ENCODE measurements at places on chromosomes 4 and X.
A peak's percentile ranks its signal among the peaks of the same experiment; 100 is the strongest.

DNA sequence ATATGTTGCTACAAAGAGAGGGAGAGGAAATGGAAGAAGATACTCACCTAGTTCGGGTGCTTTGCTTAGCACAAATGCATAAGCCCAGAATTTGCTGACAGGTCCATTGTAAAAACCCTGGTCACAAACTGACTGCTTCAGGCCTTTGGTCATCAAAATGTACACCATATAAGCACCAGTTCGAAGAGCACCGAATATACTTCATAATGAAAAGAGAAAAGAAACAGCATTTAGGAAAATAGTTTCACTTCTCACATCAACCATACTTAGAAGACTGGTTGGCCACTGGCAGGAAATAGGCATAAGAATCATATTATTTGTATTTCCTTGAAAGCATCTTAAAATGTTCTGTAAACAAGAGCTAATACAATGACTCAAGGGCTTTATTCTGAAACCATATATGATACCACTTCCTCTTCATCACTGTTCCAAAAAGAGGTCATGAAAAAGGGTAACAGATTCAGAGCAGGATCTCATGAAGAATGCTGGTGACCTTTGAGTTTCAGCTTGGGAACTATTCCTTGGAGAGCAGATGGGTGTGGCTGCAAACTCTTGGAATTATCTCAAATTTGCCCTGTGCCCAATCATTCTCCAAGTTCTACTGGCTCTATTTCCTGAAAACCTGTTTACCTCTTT is 138.7 kb downstream of the ELOVL6 start:
- no peak for DNase-seq

DNA sequence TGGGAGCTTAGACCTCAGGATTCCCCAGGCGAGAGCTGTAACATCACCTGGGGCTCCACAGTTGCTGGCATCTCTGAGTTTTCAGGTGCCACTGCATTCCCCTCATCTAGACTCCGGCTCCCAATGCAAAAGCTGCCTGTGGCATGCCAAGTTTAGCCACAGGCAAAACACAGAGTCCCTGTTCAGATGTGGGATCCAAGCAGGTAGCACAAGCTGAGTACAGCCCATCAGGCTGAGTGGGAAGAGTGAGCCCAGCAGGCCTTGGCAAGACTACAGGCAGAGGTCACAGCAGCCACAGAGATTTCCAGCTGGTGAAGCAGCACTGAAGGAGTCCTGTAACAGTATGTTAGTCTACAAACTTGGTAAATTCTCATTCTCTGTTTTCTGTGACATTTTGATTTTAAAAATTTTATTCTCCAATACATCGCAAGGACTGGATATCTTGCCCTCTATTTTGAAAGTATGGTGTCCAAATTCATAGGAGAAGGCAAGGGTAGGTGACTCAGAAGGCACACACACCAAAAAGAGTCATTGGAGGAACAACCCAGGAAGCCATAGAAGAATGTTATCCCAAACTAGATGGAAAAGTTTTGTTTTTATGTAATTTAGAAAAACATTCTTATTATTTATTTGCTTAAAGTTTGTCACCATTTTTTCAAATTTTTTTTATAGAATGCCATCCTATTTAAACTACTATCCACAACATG is 13.6 kb upstream of the CXCL2 start:
- no peak for DNase-seq

DNA sequence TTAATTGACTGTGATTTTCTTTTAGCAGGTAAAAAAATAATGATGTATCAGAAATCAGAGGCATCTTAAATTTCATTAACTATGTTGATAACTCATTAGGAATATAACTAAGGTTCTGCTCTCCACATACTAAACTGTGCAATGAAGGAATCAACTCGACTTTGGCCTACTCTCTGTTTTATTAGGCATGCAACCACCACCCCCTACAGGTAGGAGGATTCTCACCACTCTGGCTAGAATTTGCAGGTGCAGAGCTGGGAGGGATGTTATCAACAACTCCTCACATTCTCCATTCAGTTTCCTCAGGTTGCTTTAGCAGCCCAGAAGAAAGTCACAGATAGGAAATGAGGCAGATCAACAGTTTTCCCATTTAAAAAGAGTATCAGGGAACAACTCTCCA is 160.1 kb downstream of the COX18 start:
- no peak for DNase-seq

GRCh38 chrX:24673424-24673823 is 20.3 kb upstream of the POLA1 start:
- no peak for DNase-seq

GRCh38 chr4:72531768-72532290 is 37.2 kb downstream of the ADAMTS3 start:
- DNase-seq: no peak

GRCh38 chrX:14505648-14506047 is 23.7 kb upstream of the GLRA2 start:
- no peak for DNase-seq

GRCh38 chr4:3792813-3793212 is 26.6 kb downstream of the ADRA2C start:
- DNase-seq: no peak

- DNase-seq: peak; percentile 81
Observed at GRCh38 chr4:8159537-8160232, 1.1 kb upstream of the ABLIM2 start.

DNA sequence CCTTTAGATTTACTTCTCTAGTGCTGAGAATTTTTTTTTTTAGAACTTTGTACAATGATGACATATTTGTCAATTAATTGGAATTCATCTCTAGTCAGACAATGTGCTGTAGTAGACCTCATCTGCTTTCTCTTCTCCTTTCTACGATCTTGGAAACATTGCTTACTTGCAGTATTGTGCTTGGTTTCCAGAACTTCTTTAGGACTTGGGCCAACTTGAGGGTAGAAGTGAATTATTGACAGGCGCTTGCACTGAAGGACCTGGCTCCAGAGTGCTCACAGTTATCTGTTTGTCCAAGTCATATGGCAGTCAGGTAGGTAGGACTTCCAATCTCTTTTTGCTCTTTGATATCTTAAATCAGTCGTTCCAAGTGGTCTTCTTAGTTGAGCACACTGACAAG is 39.6 kb downstream of the FNIP2 start:
- no peak for DNase-seq

DNA sequence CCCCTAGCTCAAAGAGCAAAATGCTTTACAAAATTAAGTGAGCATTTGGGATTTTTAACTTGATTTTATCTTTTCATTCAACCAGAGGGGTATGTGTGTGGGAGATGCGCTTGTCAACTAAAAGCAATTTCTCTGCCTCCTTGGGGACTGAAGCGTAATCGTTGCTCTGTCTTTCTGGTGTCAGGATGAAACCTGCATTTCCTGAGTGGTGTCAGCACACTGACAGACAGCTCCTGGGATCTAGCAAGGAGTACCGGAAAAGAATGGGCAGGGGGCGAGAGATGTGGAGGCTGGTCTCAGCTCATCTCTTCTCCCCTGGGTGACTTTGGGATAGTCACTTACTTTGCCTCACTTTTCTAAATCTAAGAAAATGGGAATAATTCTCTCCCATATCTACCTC is 5.1 kb upstream of the ARHGAP36 start:
- DNase-seq: no peak

DNA sequence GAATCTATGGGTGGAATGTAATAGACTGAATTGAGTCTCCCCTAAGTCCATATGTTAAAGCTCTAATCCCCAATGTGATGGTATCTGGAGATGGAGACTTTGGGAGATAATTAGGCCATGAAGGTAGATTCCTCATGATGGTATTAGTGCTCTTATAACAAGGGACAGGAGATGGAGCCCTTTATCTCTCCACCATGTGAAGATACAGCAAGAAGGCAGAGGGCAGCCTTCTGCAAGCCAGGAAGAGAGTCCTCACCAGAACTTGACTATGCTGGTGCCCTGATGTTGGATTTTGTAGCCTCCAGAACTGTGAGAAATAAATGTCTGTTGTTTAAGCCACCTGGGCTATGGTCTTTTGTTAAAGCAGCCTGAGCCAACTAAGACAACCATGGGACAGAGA is 76.4 kb upstream of the F8A3 start:
- DNase-seq: no peak

DNA sequence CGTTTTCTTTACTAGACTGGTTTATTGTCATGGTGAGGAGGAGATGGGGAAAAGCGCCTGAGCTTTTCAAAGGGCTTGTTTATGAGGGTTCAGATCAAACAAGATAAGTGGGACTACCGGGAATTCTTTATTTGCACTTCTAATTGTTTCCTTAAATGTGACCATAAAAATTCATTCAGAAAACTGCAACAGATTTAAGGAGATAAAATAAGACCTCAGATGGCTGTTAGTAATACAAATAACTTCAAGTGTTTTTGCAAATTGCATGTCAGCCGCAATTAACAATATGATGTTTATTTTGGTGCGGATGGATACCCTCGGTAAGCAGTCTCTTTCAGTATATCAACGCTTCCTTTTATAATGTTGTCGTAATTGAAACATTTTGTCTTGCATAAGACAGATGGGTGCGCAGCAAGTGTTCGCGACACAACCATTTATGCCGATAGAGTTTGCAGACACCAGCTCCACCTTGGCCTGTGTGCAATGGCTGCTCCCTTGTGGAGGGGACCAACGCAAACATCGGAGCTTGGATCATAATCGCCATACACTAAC is 151.0 kb downstream of the C4orf33 start:
- peak; percentile 82 for DNase-seq

DNA sequence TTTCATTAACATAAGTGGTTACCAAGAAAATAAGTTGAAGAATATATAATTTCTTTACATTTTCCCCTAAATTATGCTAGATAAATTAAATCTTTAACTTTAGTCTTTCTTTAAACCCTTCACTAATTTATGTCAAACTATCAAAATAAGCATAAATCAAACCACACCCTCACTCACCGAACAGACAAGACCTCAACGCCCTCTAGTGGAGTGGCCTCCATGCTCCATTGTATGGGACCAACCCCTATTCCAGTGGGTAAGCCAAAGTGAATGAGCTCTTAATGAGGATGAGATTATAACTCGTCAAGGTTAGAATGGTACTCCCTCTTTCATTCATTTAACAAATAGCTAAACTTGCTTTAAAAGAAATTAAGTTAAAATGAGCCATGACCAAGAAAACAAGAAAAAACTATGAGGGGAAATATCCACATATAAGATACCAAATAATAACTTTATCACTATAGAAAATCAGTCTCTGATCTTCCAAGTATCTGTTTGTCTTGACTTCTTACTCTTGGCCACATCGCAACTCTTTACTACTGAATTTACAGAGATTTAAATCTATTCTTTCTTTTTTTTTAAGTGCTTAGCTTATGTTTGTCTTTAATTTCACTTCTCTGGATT is 15.6 kb upstream of the BBS12 start:
- DNase-seq: peak; percentile 46

GRCh38 chrX:80792205-80792604 is 17.5 kb downstream of the BRWD3 start:
- DNase-seq: no peak

DNA sequence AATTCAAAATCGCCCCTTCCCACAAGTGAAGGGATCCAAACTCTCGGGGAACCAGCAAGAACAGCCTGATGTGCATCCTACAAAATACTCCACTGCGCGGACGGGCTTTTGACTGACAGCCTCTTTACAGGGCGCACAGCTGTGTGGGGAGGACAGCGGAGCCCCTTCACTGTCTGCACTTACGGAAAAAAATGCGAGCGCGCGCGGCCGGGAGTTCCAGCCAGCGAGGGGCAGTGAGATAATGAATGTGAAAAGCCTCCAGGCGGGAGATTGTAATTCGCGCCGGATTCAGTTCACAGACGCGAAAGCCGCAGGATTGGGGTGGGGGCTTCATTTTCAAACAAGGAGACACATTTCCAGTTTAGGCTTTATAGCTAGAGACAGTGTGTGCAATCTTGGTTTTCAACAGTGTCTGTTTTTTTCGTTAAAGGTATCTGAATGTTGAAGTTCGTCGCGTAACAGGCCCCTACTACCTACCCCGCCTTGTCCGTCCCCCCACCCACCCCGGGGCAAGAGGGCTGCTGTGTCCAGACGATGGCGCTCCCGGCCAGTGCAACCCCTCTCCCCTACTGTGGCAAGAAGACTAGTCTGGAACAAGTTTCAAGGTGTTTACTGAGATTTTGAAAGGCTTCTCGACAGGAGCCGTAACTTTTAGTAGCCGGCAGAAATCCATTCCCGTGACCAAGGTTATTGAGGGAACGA is 1.7 kb upstream of the GPR50 start:
- DNase-seq: no peak

GRCh38 chrX:130114141-130114588 is 3.9 kb upstream of the ELF4 start:
- DNase-seq: no peak

DNA sequence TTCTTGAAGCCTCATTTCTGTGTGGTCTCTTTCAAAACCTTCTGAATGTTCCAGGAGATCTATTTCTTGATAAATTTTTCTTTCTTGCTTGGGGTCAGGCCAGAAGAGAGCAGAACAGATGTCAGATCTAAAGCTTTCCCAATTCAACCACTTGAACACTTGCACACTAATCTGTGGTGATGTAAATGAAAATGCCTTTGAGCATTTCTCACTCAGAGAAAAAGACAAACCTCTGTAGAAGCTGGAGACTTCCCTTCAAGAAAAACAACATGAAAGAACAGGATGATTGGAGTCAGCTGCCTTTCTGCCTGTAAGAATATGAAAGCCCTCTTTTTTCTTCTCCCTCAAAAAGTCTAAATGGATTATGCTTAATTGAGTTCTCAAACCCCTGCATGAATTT is 11.2 kb downstream of the IGFBP7 start:
- DNase-seq: no peak

DNA sequence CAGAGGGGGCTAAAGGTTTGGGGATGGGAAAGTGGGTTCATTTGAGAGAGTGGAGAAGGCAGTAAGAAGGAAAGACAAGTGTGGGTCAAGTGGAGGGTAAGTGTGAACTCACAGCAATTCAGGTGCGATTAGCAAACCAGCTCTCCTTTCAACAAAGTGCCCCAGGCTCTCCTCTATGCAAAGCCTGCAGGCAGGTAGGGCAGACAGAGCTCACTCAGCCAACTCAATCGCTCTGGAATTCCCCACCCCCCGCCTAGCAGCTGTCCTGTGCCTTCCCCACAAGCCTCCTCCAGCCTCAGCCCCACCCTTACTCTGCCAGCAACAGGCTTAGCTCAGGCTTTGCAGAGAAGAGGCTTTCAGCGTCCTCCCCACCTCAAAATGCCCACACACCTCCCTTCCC is 14.8 kb upstream of the MAMLD1 start:
- no peak for DNase-seq
